Stomach (tissue), 19 donors: ENCODE measurements at places on chromosomes 6 and 20. TPM values are rescaled to one million over a fixed set of nuclear protein-coding genes. Genes with fewer than 3 reads are reported as not detected.

CBFA2T2 gene
- 2.9 TPM for polyA plus RNA-seq

CDH4 gene
- polyA plus RNA-seq: 0.15 TPM

MYH7B gene
- polyA plus RNA-seq: 0.60 TPM

DNA sequence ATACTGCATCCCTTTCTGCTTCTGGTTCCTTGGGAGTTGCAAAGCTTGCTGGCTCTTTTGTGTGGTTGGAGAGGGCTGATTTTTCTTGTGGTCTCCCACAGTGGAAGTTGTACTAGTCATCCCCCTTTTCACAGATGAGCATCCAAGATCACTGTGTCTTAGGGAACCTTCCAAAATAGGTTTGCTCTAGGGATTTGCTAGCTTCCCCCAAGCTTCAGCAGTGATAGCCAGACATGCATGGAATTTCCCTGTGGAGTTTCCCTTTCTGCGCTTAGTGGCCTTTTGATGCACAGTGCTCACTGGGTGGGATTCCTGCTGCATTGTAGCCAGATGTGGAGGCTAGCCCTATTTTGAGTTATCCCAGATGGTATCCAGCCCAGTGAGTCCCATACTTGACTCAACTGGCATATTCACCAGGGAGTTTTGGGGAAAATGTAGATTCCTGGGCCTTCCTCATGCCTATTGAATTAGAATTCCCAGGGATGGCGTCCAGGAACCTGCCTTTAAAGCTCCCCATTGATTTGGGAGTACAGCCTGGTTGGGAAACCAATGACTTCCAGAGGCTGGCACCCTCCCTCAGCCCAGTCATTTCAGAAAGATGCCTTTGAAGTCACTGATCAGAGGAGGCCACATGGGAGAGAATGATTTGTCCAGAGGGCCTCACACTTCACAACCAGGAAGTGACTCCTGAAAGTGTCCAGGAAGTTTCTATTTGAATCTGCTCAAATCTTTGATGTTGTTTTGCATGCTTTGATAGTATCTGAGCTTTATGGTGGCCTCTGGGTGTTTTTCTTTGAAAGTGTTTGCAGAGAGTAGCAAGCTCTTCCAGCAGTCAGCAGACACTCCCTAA is 25.9 kb downstream of the PPARD start:
- no peak for DNase-seq

DNA sequence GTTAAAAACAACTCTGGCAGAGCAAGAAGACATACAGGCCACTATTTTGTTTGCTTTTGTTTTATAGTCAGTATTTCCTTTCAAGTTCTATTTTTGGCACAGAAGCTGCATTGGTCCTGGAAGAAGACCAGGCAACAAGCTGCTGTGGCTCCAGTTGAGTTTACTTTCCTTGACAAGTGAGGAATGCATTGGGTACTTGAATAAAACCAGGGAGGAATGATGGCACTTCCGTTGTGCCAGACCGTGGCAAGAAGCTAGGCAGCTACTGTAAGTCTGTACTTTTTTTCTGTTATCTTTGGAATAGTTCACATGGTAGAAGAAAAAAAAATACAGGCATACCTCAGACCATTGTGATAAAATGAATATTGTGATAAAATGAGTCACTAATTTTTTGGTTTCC is 66.3 kb downstream of the NCOA3 start:
- peak; percentile 76 for DNase-seq

DNA sequence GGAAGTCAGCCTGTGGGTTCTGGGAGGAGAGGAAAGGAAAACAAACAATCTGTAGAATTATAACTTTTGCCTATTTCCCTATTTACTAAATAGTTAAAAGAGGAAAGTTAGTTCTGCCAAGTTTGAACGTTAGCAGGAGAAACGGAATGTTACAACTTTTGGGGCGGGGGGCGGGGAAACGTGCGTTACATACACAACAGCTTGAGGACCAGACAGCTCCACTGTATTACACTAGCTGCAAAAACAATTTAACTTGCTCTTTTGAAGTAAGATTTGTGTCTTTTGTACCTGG is 498 bp upstream of the PRDM1 start:
- no peak for DNase-seq

- DNase-seq: no peak
Observed at GRCh38 chr6:74103417-74103816, 407.4 kb downstream of the CD109 start.

GRCh38 chr6:33694401-33694931 is 17.0 kb downstream of the UQCC2 start:
- DNase-seq: no peak
